ENCODE measurements at places on chromosomes 16 and 17.

DNA sequence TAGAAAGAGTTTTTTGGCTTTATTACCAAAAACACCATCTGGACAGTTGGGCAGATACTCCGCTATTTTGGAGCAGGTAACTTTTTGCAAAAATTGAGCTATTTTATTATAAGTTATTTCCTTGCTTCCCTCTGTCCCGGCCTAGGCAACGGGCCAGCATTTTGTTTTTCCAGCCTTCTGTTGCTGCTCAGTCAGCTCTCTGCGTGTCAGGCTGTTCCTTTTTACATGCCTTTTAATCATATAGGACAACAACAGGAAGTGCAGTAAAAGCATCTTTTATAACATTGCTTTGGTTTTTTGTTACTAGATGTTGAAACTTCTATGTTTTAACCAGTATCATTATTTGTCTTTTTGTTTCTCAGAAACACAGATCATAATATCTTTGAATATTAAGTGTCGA, 30.4 kb downstream of the PPM1D start:
- peak; percentile 71 for DNase-seq

DNA sequence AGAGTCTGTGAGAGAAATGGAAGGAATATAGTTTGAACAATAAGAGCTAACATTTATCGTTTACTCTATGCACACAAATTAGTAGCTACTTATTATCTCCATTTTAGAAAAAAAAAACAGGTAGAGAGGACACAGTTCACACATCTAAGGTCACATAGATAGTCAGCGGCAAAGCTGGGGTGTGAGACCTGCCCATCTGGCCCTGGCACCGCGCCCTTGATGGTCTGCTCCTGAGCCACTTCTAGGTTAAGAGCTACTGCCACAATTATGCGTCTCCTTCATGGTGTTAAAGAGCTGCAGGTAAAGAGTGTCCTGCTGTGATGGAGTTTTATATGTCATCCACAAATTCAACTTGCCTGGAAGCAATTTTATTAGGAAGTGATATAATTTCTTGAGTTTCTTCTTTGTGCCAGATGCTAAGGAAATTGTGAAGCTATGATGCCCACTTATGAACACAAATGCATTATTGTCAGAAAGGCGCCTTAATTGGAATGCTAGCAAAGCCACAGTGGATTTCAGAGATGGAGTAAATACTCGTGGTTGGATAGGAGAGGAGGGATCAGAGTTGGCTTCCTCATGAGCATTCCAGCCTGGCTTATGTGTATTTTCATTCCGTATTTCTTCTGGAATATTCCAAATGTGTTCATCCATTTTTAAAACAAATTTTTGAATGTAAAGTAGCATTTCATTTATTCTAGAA, 21.3 kb upstream of the MFSD6L start:
- no peak for DNase-seq

- no peak for DNase-seq
Measured at GRCh38 chr16:46980926-46981325, 7.5 kb upstream of the DNAJA2 start.

- DNase-seq = no peak
Measured at GRCh38 chr16:56860226-56861020, 4.6 kb upstream of the SLC12A3 start.

DNA sequence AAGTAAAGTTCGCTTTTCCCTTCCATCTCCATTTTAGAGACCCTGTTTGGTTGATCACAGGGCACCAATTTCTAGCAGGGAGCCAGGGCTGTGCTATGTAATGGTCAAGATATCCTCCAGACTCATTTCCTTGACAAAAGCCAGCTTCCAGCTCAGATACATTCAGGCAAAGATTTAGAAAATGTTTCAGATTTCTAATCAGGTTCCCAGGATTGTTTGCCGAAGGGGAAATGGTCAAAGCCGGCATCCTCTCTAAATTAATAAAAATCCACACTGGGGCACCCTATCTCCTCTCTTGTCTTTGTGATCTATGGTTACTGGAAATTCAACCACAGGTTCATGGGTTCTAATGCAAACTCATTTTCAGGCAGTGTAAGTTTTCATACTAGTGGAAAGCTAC, 686.8 kb upstream of the KIF2B start:
- DNase-seq = no peak

DNA sequence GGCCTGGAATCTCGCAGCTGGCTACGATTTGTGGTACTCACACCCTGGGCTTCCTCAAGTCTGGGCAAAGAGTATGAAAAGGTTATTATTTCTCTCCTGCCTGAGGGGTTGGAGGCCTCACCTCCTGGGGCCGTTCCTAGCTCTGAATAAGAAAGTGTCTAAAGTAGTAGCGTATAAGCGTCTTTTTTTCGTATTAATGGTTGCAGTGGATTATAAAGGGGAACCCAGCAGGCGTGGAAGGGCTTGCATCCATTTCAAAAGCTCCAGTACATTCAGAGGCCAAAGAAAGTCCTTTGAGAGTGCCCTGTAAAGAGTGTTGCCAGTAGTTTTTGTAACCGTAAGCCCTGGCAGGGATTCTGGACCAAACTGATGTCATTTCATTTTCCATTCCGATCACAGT, 72.2 kb upstream of the MPHOSPH6 start:
- no peak for DNase-seq

GRCh38 chr16:78931678-78932077, 668.9 kb downstream of the MAF start:
- no peak for DNase-seq

GRCh38 chr16:23514381-23515152, 4.3 kb upstream of the GGA2 start:
- DNase-seq = no peak

DNA sequence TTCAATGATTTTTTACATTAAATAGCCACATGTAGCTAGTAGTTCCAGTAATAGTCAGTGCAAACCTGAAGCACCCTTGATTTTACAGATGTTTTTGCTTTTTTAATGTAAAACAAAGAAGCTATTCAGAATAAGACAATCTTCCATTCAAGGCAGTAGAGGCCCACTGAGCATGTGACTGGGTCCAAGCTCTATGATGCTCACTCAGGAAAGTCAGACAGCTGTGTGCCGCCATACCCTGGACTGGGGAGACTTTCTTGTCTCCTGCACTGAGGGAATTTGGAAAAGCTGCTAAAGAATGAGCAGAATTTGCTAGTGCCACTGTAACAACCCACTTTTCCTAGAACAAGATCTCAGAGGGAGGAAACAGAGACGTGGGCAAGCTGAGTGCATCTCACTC, 11.5 kb downstream of the CENPN start:
- DNase-seq = no peak

DNA sequence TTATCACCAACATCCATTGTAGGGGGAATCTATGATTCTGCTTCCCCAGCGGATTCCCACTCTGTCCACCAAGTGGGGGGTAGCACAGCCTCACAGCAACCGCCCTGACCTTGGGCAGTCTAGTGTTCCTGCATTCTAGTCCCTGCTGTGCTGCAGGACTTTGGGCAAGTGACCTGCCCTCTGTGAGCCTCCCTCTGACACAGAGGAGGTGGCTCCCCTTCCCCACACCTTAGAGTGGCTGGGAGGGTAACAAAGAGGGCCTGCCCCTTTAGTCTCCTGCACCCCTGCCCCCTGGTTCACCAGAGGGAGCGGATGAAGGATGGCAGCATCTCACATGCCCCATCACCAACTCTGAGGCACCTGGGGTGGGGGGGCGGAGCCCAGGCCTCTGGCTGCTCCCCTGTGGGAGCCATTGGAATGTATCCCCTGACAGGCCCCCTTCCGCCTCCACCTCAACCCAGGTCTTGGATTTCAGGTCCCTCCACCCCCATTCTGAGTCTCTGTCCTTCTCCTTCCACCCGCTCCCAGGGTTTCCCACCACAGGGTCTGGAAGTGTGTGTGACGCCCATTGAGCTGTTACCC, 10.1 kb downstream of the GAS2L2 start:
- no peak for DNase-seq

DNA sequence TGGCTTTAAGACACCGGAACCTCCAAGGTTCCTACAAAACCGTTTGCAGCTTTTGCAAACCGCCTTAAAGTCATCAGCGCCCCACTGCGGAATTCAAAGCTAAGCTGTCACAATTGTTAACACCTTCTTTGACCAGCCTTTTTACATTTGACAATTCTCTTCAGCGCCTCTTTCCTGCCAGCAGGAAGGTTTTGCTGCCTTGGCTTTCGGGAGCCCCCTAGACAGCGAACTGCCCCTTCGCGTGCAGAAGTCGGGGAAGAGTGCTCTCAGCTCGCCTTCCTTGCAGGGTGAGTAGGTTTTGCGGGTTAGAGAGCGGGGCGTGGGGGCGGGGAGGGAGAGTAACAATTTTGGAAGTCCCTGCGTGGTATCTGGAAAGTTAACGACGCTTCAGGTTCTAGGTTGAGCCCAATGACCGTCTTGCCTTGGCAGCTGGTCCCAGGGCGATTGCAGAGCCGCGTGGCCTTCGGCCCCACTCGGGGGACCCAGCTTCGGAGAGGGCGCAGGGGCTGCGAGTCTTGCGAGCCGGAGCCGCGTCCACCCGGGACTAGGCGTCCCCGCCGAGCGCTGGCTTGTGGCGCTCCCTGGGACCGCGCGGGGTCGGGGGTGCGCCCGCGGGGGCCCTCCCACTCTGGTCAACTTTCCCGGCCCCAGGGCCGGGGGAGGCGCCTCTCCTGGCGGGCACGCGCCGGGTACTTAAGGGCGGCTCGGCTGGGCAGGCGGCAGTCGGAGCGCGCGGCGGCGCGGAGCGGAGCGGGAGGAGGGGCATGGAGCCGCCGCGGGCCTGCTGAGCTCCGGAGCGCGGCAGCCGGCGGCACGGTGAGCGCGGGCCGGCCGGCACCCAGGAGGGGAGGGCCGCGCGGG, at the start of gene HAS3:
Gene HAS3 (plus strand): TSS at position 153 of the 861 bp plus-strand sequence. CDS start 3,743 bp downstream, outside the sequence.
- DNase-seq = peak; percentile 42

DNA sequence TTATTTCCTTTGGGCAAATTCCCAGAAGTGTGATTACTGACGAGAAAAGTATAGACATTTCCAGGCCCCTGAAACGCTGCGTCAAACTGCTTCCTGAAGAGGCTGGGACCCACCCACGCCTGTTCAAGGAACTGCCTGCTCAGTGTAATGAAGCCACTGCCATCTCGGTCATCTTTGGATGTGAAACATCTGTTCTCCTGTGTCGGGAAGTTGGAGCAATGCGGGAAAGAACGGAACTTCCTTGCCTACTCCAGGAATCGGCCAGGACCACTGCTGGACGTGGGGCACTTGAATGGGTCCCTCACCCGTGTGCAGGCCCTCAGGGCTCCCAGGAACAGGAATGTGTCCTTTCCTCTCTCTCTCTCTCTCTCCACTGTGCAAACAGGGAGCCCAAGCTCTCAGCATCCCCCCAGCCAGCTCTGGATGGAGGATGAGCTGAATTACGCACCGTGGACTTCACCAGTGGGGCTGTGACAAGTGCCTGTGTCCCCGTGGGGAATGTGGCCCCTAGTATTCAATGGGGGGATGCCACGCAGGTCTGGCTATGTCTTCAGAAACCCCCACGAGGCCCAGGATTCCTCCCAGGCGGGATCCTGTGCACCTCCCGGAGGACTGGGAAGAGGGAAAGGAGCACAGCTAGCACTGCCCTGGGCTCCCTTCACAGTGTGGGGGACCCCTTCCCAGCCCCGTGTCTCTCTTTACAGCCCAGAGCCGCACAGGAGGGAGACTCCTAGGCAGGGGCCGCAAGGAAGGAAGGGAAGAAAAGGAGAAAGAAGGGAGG, 18.3 kb upstream of the LITAF start:
- DNase-seq = no peak

GRCh38 chr16:54589326-54589725, 302.7 kb upstream of the IRX3 start:
- DNase-seq = no peak

- no peak for DNase-seq
Measured at GRCh38 chr17:20733923-20734322, 154.4 kb downstream of the CDRT15L2 start.

DNA sequence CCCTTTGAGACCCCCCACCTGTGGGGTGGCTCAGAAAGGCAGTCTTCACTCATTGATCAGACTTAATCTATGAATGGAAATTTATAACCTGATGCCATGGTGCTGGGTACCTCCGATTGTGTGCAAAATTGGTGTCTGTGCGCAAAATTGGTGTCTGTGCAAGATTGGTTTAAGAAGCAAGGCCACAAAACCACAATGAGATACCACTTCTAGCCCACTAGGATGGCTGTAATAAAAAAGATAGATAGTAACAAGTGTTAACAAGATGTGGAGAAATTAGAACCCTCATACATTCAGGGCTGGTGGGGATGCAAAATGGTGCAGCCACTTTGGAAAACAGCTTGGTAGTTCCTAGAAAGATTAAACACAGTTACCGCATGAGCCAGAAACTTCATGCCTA, 13.9 kb upstream of the CSNK2A2 start:
- no peak for DNase-seq

DNA sequence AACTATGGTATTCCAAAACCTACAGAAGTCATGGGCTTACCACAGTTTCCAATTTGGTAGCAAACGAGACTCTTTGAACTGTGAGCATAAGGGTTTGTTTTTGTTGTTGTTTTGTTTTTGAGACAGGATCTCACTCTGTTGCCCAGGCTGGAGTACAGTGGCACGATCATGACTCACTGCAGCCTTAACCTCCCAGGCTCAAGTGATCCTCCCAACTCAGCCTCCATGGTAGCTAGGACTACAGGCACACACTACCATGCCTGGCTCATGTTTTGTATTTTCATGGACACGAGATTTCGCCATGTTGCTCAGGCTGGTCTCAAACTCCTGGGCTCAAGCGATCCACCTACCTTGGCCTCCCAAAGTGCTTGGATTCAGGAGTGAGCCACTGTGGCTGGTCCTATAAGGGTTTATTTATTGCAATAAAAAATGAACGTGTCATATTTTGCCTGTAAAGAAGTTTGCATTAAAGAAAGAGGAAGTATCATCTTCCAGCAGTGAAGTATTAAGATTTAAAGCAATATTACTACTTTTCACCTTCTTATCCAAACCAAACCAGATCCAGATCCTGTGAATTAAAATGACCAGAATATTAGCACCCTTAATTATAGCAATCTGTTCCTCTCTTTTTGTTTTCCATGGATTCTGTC, 37.2 kb downstream of the KCNJ2 start:
- no peak for DNase-seq

DNA sequence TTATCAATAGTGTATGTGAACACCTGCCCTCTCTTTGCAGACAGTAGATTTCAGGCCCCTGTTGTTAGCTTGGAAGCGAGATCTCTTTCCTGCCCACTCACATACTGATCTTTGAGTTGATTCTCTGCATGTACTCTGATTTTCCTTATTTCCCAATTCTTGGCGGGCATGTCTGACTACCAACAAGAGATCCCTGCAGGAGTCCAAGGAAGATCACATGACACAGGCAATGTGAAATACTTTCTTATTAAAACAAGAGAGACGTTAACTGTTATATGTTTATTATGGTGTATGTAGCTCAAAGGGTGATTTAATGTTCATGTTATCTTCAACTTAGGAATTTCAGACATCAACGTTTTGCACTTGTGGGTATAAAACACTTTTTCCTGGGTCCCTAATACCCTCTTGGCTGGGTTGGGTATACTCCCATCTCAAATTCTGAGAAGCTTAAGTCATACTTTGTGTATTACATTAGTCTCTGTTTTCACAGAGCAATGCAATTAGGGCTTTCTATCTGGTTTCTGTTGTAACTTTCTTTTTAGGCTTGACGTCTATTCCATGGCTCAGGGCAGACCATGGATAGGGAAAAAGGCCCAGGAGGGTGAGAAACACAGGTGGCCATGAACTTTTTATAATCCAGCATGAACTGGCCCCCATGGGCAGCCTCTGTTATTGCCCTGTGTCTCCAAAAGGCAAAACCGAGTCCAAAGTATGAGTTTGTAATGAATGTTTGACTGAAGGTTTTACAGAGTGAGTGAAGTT, 32.2 kb downstream of the HSD17B2 start:
- DNase-seq = no peak

- DNase-seq = no peak
Measured at GRCh38 chr17:31296142-31296541, 897 bp downstream of the OMG start.

GRCh38 chr16:19616241-19616640, 60.7 kb downstream of the VPS35L start:
- DNase-seq = no peak
